ENCODE measurements at places on chromosomes 2 and 18.
A peak's percentile ranks its signal among the peaks of the same experiment; 100 is the strongest.

- no peak for DNase-seq
These were observed 42.2 kb downstream of the METTL4 start for GRCh38 chr18:2529154-2529553.

GRCh38 chr2:196131384-196131937 is 39.9 kb downstream of the STK17B start:
- peak; percentile 38 for DNase-seq

DNA sequence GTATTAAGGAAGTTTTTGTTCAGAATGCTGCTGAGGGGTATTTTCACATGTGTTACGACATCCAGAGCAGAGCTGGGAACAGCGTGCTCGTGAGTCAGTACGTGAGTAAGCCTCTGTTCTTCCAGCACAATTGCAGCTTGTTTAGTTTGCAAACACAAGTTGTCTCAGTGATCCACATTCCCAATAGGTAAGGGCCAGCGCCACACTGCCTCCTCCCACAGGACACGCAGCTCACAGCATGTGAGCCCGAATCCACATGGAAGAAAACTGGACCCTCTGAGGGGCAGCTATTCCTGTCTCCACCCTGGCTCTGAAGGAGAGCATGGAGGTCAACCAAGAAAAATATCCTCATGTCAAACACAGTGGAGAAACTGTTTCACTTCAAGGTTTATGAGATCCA is 173.9 kb upstream of the PID1 start:
- DNase-seq = no peak

DNA sequence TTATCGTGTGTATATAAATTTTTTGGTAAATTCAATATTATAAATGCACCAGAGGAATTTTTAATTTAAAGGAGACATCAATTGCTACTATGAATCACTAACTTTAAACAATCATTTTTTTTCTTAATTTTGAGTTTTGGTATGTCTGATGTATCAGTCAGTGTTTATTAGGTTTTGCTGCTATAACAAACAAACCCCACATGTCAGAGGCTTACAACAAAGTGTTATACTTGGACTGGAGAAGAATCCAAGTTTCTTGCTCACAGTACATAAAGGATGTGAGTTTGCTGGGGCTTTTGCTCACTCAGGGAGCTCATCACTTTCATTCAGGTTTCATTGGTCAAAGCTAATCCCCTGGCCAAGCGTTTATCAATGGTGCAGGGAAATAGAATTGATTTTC is 81.8 kb downstream of the VWC2L start:
- no peak for DNase-seq

GRCh38 chr18:5556310-5556974 is 12.6 kb upstream of the EPB41L3 start:
- DNase-seq = no peak

GRCh38 chr2:101958061-101958460 is 33.7 kb upstream of the IL1R2 start:
- no peak for DNase-seq

DNA sequence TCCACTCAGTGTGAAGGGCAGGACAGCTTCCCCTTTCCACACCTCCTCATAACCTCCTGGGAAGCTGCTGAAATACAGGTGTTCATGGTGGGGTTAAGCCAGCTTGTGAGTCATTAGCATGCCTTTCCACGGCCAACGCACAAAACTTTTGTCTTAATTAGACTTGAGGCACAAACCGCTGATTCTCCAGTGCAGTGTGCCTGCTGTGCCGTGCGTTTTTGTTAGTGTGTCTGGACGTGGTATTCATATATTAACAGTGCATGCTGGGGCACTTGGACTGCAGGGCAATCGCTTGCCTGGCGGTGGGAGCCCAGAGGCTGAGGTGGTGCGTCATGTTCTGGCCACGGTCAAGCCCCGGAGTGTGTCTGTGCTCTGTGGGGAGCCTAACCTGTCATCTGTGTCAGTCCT is 156.2 kb downstream of the SH3RF3 start:
- DNase-seq = no peak

DNA sequence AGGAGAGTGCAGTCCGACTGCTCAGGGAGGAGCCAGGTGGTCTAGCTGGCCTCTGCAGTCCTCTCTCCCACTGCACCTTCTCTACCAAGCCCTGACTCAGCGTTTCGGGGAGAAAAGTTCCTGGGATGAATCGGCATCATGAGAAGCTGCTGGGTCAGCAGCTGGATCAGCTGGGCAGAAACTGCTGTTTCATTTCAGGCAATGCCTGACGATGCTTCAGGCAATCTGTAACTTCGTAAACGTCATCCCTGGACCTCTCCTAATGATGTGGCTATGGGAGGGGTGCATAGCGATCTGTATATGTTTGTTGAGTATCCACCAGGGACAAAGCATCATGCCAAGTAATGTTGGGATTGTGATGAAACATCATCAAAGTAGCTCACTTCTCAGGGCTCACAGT is 20.7 kb downstream of the LIPG start:
- DNase-seq = no peak

DNA sequence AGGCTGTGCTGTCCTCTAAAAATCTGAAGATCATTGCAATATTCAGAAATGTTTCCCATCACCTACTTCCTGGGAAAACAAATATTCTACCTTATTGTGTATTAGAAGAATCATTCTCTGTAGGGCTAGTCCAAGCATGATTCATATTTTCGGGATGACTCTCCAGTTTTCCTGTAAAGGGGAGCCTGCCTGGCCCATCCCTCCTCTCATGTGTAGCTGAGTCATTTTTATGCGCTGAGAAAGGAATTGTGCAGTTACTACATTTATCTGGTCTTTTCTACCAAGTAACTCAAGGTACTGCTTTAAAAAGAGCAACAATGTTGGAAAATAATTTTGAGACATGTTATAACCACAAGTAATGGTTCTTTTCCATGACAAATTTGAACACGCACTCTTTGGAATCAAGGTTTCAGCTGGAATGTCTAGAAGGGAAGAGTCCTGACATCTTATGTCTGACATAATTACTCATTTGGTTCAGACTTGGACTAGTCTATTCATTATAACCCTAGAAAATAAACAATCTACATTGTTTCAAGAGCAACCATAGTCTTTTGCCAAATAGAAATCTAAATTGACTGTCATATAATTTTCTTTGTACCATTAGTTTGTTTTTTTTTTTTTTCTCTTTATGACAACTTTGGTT is 6.6 kb downstream of the DSG3 start:
- no peak for DNase-seq

GRCh38 chr2:192438239-192438638 is 243.5 kb upstream of the TMEFF2 start:
- DNase-seq = no peak

GRCh38 chr2:98479959-98480524 is 35.4 kb downstream of the INPP4A start:
- DNase-seq = peak; percentile 63

DNA sequence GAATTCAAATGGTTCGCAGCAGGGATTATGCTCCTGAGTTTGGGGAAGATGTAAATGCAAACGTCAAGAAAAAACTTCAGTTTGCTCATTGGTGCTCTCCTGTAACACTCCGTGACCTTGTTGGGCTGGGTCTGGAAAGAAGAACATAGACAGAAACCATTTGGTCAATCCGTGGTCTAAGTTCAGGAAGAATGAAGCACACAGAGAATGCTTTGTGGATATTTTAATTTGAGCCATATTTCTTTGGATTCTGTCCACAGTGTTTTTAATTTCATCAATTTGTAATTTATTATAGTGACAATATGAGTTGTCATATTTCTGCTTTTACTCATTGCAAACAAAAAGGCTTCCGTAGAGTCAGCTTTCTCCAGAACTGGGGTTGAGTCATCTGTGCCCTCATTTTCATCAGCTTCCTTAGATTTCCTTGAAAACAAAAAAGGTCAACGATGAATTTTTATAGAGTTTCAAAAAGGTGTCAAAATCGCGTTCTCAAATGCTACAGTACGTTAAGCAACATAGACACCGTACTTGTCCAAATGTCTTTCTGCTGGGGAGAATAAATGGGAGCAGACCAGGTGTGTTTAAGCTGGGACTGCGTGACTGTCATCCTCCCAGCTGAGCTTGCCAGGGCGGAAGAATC is 606.4 kb downstream of the RNF144A start:
- DNase-seq = no peak

DNA sequence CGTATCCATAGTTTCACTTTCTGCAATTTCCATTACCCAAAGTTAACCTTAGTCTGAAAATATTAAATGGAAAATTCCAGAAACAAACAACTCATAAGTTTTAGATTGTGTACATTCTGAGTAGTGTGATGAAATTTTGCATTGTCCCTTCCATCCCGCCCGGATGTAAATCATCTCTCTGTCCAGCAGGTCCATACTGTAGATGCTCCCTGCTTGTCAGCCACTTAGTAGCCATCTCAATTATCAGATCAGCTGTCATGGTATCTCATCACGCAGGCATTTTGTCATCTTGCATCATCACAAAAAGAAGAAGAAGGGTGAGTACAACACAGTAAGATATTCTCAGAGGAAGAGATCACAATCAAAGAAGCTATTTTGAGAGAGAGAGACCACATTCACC is 185.0 kb upstream of the STK17B start:
- DNase-seq = no peak

GRCh38 chr18:8794156-8794933 is 89.0 kb downstream of the MTCL1 start:
- no peak for DNase-seq

DNA sequence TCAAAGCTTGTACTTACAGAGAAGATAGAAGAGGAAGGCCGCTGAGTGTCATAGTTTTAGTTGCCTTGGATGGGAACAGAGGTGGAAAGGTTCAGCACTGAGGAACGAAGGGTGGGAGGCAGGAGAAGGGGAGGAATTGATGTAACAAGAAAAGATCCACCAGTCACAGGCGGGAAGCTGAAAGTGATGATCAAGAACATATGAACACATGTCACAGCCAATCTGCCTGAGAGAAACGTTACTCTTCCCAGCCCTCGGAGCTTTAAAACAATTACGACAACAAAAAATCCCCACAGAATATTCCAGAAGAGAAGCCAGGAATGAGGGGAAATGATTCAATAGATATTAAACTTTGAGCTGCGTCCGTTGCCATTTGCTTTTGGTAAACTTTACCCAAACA is 87.1 kb downstream of the TSHZ1 start:
- DNase-seq = no peak

GRCh38 chr2:222319586-222320435 is 21.0 kb upstream of the PAX3 start:
- DNase-seq = no peak

- DNase-seq = no peak
These were observed 28.0 kb downstream of the MAL start for GRCh38 chr2:95053543-95053942.

DNA sequence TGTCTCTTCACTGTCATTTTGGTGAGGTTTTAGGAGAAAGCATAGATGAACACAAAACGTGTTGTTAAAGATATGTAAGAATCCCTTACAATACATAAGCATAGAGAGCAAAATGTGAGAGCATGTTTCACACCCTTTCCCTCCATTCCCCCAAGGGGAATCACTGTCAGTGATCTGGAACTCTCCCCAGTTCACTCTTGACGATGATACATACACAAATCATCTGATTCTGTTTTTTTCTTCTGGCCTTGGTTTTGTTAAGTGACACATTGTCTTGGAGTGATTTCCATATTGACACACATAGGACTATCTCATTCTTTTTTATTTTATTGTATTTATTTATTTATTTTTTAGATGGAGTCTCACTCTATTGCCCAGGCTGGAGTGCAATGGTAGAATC is 53.7 kb upstream of the TANC1 start:
- DNase-seq = no peak

GRCh38 chr18:76518123-76518859 is 23.2 kb upstream of the ZNF516 start:
- no peak for DNase-seq

DNA sequence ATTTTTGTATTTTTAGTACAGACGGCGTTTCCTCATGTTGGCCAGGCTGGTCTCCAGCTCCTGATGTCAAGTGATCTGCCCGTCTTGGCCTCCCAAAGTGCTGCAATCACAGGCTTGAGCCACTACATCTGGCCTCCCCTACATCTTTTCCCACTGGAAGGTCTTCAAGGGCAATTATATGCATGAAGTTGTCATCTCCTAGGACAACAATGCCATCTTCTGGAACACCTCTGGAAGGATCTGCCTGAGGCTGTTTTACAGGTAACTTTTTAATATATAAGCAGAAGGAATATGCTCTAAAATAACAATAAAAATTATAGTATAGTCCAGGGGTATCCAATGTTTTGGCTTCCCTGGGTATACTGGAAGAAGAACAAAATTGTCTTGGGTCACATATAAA is 321.4 kb downstream of the AFF3 start:
- DNase-seq = no peak

DNA sequence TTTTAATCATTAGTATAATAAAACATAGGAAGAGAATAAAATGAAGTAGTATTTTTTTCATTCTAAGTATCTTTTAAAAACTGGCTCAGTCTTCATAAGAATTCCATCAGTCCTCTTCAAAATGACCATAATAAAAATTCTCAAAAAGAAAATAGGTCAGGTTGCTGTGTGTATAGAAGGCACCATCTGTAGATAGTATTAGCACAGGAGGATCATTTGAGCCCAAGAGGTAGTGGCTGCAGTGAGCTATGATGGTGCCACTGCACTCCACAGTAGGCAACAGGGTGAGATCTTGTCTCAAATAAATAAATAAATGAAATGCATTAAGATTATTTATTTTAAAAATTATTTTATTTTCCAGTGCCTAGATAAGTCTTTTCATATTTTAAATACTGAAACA is 475.8 kb downstream of the ZNF804A start:
- no peak for DNase-seq

GRCh38 chr2:196808083-196808665 is 981 bp downstream of the C2orf66 start:
- DNase-seq = no peak

DNA sequence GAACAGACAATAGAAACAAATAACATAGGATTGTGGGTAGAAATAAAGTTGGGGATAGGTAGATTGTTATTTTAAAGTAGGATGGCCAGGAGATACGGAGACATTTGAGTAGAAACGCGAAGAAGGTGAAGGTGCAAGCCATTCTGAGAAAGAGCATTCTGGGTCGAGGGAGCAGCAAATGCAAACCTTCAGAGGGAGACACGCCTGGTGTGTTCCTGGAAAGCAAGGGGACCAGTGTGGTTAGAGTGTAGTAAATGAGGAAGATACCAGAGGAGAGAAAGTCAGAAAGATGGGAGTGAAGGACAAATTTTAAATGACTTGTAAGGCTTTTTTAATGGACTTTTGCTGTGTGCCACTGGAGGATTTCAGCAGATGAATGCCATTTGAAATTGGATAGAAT is 1.7 kb downstream of the CYP20A1 start:
- no peak for DNase-seq

DNA sequence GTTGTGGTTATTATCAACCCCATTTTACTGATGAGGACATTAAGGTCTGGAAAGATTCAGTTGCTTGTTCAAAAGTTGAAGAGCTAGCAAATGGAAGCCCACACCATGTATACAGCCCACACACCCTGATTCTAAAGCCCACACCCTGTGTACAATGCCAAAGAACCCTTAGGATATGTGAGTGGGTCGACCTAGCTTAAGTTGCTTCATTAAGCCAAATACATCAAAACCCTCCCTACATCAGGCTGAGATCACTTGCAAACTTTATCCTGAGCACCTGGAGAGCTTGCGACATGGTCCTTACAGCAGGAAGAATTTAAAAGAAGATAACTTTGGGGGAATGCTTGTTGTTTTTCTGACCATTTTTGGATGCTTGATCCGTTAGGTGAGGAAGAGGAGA is 435 bp upstream of the ARHGAP25 start:
- DNase-seq = no peak

Data from stimulated activated CD8-positive, alpha-beta memory T cell treated with anti-CD3 and anti-CD28 coated beads, Interleukin-7, amount 100 ng/mL, for 48 hours (primary cell).